ENCODE measurements at places on chromosomes 2 and 18.

DNA sequence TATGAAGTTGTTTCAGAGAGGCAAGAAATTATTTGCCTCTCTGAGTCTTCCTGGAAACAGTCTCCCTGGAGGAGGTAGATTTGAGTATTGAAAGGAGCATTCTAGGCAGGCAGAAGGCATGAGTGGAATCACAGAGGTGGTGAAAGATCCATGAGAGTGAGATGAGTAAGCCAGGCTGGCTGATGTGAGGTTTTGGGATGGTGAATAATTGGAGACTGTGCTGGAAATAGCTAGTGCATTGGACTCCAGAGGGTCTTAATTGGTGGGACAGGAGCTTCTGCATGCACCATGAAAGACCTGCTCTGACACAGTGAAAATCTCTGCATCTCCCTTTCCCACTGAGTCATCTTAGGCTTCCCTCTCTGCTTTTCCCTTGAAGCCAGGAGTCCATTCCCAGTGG, 46.3 kb downstream of the CDC42EP3 start:
- DNase-seq = no peak

DNA sequence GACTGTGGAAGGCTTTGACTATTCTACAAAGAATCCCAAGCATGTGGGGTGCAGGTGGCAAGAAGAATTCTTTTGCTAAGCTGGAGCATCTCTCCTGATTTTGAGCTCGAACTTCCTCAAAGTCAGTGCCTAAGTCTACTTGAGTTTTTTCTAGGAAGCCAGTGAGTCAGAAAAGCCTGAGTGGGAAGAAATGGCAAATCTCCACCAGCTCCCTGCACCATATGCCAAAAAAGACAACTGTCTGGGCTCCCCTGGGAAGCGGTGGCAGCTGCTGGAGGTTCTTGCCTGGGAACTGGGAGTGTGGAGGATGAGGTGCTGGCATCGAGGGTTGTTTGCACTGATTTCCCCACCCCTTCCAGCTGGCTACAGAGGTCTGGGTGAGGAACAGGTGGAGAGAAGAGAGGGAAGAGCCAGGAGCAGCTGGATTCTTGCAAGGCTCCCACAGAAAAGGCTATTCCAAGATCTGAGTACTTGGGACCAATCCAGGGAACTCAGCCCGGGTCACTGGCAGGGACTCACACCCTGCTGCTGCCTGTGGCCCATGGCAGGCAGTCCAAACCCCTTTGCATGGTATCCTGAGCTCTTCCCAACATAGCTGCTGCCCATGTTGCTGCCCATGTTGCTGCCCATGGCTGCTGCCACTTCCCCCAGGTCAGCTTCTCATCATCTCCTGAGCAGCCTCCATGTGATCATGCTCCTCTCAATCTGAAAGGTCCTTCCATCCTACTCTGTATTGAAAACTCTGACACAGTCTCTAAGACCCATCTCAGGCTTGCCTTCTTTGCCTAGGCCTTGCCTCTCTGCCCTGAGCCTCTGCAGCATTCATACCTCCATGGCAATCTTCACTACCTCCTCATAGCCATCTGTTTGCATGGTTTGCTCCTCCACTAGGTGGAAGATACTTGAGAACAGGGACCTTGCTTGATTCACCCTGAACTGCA, 128.3 kb upstream of the SPATS2L start:
- DNase-seq = peak; percentile 22

DNA sequence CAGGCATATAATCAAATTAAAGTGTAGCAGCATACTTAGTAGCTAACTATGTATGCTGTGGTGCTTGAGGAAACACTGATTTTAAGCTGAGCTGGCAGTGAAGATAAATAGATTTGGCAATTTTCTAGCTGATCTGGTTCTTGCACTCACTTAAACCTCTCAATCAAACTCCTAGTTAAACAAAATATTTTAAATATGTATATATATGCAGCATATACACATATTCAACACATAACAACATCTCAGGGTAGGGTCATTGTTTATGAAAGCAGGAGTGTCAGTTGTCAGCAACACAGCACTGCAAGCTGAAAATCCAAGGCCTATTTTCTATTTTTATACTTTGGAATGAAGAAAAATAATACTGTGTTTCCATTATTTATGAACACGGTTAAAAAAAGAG, 10.4 kb upstream of the FSHR start:
- no peak for DNase-seq

DNA sequence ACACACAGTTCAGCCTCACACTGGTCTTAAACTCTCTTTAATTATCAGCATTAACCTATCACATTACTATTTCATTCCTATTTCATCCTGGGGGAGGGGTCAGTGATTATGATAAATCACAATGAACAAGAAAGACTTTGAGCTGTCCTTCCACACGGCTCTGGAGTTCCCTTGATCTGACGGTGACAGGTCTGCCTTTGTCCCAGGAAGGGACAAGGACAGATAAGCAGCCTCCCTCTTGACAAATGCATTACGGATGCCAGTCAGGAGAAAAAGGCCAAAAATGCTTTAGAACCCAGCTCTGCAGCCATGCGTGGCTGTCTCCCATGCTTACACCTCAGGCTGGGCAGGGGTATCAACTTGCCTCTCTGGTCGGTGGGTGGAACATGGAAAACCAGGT, 281.7 kb downstream of the BCL11A start:
- DNase-seq = no peak

DNA sequence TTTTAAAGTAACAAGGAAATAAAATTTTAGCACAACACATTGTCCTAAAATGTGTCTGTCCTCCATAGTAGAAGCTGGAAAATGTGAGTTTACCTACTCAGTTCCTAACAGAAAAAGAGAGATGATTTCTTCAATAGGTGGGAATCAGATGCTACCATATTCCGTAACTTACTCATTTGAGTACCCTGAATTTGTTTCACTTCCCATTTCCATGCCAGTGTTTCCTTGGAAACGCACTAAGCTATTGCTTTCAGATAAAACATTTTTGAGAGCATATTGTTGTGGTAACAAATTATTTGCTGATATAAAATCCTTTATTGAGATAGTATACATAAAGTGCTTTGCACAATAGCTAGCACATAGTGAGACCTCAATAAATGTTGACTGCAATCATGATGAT, 137.5 kb upstream of the BARD1 start:
- DNase-seq = no peak

DNA sequence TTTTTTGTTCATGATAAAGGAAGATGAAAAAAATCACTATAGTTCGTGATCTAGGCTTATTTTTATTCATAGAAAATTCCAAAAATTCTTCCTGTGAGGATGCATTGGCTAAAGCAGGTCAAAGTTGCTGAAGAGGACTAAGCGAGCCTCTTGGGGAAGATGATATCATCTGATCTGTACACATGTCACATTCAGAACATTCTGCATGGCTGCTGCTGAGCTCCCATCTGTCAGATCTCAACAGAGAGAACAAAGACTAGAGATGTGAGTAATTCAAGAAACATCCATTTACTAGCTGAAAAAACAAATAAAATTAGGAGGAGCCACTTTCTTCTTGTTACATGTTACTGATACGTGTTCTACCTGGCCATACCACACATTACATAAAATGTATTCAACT, 518.6 kb upstream of the FSIP2 start:
- no peak for DNase-seq

DNA sequence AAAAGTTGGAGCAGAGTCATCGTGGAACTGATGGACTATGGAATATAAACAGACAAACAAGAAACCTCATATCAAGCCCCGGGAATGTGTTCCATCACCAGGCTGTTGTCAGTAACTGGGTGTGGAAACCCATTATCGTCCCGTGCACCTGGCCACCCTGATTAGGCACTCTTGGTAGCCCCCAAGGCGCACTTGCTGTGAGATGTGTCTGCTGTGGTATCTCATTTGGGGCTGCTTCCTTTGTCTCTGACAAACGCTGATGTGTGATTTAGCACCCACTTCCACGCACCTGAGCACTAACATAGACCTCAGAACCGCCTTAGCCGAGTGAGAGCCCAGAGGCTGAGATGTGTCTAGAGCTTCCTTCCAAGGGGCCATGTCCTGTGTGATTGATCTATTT, 96.3 kb downstream of the PRPF40A start:
- no peak for DNase-seq

- DNase-seq = no peak
Measured at GRCh38 chr2:152826581-152827279, 108.3 kb downstream of the ARL6IP6 start.

DNA sequence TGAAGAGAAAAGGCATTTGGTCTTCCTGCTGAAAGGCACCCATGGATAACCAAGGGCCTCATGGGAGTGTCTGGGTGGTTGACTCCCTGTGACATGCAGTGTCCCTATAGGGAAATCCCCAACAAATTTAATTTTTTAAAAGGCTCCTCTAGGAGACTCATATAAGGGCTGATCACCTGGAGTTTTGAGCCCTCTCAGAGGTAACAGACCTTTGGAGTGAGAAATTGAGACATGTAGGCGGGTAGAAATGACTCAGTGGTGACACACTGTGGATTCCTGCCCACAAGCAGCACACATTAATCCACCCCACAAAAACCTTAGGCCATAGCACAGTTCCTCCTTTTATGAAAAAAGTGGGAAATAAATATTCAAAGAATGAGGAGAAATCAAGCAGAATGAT, 557.0 kb upstream of the CNTNAP5 start:
- DNase-seq = no peak

GRCh38 chr18:68177807-68178702, 536.9 kb downstream of the TMX3 start:
- no peak for DNase-seq

DNA sequence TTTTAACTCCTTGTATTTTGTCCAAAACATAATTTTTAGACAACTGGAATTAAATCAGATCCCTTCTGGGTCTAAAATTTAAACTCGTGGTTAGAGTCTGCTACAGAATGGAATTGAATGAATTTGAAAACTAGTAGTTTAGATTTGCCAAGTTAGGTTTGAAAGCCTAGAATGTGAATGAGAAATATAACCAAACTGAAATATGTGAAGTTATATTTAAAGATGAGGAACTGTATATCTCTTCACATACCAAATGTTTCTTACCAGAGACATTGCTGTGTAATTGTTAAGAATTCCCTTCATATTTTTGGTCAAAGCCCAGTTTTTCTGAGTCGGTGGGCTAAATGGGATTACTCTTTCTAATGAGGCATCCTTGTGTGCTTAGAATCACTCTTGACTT, 74.2 kb downstream of the LPIN1 start:
- no peak for DNase-seq

GRCh38 chr18:22830511-22830910, 102.6 kb upstream of the RBBP8 start:
- DNase-seq = no peak

GRCh38 chr2:215878476-215879063, 134.8 kb downstream of the MREG start:
- DNase-seq = no peak

- DNase-seq = no peak
Measured at GRCh38 chr2:181660181-181660580, 3.3 kb upstream of the CERKL start.

GRCh38 chr2:83615511-83615910, 843.6 kb downstream of the SUCLG1 start:
- DNase-seq = no peak

- no peak for DNase-seq
Measured at GRCh38 chr2:113692698-113693428, 63.6 kb downstream of the SLC35F5 start.

DNA sequence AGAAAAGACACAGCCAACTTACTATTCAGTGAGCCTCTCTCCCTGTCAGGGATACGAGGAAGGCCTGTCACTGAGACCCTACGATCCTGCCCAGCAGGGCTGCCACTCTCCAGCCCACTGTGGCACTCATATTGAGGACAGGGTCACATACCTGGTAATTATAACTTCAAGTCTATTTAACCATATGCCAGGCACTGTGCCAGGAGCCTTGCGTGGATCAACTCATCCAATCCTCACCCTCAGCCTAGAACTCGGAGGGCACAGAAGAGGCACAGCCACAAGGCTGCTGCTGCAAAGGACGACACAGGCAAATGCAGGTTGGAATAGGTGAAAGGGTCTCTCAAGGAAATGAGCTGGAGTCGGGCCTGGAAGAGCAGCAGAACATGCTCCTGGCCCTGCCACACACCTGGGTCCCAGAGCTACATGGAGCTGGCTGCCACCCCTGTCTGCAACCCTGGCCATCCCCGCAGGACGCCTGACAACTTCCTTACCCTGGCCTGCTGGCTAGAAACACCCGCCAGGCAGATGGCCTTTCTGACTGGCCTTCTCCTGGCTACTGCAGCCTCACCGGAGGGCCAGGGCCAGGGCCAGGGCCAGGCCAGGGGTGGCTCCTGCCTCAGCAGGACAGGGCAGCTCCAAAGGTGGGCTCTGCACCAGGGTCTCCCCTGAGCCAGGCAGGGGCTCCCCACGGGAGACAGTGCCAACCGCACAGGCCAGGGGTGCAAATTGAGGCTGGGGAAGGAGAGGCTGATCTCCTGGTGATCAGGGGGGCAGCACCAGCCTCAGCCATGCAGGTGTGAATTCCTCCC, 32.1 kb upstream of the SLC66A3 start:
- DNase-seq = no peak

DNA sequence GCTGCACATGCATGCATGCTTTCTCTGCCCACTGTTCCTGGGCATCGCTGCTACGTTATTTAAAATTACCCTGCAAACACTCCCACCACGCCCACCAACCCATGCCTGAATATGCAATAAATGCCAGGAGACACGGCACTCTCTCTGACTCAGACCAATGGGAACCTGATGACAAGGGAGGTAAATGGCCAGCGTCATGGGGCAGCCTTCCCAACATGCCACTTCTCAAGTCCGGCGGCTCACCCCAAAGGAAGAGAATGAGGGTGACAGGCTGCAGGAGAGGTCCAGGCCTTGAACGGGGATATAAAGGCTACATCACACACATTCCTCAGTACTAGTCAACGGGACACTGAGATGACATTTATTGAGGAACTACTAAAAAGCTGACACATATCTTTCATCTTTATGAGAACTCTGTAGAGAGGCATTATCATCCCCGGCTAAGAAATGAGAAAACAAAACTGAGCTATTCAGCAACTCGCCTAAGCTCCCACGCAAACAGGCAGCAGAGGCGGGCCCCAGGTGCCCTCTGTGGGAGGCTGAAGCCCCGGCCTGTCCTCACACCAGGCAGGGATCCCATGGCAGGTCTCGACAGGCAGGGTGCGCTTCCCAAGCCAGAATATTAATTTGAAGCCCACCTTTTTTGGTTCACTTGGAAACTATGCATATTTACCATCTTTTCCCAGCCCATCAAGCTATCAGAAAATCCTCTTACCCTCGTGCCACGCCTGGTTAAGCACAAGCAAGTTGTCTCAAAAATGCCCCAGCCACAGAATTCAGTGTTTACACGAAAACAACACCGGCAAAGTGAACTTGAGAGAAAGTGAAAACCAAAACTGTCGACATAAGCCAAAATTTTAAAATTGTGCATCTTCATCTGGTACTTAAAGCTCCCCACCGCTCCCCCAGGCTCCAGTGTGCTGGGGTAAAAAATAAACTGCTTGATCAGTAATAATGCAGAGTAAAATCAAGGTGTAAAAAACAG, 166.3 kb downstream of the HDAC4 start:
- no peak for DNase-seq

DNA sequence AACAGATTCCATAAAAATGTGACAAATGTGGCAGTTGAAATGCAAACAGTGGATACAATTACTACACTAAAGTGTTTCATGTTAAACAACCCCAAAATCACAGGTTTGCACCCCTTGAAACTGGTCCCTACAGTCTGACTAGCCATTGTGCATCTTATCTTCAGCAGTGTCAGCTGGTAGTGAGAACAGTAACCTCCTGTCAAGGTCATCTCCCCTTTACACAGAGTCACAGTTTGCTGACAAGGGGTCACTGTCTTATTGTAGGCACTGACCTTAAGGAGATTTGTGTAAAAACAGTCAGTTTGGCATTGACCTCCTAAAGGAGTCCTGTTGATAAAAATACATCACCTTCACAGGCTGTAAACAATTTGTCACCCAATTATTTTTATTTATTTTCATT, 37.3 kb upstream of the TTC21B start:
- DNase-seq = no peak

- no peak for DNase-seq
Measured at GRCh38 chr2:235238537-235238936, 255.3 kb upstream of the AGAP1 start.
